ENCODE measurements at places on chromosomes 12 and 14. TPM values are rescaled to one million over a fixed set of nuclear protein-coding genes. Genes with fewer than 3 reads are reported as not detected.

The DEGS2 gene
- total RNA-seq: 0.16 TPM

The RPL10L gene
- total RNA-seq: not detected

The PPP2R3C gene
- 44.9 TPM for total RNA-seq

DNA sequence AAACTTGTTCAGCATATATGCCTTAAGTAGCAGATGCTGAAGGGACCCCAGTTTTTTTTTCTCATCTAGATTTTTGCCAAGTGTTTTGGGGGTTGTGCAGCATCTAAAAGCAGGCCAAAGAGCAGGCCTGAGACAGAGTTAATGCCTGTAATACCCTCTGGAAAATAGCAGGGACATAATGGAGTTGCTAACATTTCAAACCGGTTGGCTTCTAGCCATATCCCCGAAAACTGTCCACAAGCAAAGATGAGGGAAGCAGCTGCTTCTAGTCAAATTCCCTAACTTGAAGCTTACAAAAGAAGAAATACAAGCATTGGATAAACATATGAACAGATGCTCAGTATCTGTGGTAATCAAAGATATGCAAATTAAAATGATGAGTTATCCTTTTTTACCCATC, 52.1 kb upstream of the AEBP2 start:
- ATAC-seq: no peak

The BAZ2A gene
- 73.2 TPM for total RNA-seq

The RHOF gene
- 15.7 TPM for total RNA-seq

DNA sequence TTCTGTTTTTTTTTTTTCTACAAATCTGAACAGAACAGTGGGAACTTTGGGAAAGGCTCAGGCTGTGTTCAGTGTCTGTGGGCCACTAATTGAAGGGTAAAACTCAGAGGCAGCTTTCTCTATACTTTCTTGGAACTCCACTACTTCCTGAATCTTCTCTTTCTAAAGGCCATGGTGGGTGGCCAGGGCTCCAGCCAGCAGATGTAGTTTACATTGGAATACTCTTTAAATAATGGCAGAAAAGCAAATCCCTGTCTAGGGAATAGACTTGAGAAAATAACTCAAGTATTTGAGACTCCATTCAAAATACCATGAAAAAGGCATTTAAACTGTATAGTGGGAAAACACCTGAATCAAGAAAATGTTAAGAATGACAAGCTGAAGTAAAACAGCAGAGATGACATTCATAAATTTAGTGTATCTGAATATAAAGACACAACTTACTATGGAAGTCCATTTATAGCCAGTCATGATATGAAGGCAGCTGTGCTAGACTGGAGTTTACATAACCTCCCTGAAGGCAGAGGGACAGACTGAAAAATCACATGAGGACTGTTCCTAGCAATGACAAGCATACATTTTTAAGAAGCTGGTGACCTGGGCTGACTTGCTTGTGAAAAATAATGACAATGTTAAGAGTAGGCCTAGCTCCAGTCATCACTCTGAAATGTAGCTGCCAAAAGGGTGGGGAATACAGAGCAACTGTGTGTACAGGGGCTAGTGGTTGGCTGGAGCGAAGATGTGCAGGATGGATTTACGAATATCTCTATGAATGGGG, 168.6 kb downstream of the STXBP6 start:
- ATAC-seq: no peak

DNA sequence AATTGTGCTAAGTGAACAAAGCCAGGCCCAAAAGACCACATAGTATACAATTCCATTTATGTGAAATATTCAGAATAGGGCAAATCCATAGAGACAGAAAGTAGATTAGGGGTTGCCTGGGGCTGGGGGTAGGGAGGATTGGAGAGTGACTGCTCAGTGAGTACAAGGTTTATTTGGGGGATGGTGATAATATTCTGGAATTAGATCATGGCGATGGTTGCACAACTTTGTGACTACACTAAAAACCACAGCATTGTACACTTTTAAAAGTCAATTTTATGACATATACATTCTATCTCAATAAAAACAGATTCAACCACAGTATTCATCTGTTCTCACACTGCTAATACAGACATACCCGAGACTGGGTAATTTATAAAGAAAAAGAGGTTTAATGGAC, 68.7 kb upstream of the MAP1LC3B2 start:
- ATAC-seq: no peak

The SETD1B gene
- 25.1 TPM for total RNA-seq

DNA sequence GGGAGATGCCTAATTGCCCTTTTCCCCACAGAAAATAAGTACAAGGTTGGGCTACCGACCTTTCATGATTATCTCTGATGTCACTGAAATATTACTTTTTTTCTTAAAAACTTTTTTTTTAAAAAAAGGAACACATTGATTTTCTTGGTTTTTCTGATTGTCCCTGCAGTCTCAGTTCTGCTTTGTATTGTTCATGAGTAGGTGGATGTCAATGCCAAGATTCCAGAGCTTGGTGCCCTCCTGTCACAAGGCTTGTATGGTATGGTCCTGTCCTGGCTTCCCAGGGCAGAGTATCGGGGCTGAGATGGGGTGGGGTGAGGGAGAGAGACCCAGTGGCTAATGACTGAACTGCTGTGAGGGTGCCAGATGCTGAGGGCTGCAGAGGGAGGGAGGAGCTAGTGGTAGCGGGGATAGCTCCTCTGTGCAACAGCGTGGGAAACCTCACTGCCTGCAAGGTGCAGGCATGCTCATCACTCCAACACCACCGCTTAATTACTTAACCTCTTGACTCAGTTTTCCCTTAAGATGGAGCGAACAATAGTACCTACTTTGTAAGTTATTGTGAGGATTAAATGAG, 4.4 kb upstream of the CTDSP2 start:
- ATAC-seq: no peak

All from gastroesophageal sphincter (tissue), 4 donors.